ENCODE measurements at places on chromosomes 1 and 21.

- DNase-seq = no peak
Observed at GRCh38 chr1:203145321-203146041, 18.0 kb downstream of the ADORA1 start.

DNA sequence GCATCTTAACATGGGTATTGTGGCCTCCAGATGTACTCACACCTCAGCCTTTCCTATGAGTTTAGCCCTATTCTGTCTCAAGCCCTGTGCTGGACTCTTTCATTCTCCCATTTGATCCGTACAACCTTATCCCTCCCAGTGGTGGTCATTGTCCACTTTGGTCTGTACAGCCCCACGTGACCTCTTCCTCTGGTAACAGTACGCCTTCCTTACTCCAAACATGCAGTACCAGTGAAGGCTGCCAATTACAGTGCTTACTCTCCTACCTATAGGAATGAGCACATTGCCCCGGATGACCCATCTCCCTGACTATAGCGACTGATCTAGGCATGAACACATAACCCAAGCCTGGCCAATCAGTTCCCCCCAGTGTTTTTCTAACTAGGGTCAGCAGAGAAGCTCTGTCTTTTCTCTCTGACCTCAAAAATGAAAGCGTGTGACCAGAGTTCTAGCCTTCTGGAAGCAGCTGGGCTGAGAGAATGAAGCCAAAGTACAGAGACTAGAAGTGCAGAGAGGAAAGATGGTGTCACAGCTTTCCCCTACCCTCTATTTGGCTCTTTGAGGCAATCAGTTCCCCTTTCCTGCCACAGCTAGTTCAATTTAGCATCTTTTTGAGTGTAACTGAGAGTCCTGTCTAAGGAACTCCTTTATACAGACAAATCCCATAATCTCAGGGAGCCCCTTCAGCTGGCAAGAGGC, 9.9 kb upstream of the QSOX1 start:
- DNase-seq = no peak

DNA sequence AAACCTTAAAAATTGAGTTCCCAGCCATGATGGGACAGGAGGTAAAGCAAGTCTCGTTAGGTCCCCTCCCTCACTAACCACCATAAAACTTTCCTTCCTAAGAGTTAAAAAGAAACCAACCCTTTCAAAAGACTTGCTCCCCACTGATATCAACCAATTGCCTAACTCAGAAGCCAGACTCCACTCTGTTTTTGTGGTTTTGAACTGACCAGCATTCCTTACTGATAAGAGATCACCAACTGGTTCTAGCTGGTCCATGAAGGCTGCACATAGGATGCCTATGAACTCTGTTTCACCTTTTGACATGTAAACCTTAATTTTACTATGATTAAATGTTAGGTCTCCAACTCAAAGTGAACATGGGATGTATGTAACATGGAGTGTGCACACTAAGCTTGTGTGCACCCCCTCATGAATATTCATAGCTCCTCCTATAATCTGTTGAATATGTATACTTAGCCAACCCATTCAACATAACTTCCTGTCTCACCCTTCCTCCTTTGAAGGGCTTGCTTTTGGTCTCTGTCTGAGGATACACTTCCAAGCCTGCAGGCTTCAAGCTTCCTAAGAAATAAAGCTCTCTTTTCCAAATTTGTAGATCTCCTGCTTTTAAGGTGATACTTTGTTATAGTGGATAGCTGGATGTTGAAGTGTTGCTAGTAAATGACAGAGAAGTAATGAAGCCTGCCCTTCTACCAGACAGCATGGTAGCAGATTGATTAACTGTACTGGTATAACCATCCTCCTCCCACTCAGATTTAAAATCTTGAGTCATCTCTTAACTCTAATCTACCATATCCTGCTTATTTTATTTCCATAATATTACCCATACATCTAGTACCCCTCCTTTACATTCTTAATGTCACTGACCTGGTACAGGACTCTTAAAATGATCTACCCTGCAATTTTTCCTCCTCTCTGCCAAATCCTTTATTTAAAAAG, 95.6 kb downstream of the ZNF644 start:
- peak; percentile 47 for DNase-seq

- no peak for DNase-seq
Observed at GRCh38 chr1:48552420-48552819, 80.4 kb upstream of the SPATA6 start.

DNA sequence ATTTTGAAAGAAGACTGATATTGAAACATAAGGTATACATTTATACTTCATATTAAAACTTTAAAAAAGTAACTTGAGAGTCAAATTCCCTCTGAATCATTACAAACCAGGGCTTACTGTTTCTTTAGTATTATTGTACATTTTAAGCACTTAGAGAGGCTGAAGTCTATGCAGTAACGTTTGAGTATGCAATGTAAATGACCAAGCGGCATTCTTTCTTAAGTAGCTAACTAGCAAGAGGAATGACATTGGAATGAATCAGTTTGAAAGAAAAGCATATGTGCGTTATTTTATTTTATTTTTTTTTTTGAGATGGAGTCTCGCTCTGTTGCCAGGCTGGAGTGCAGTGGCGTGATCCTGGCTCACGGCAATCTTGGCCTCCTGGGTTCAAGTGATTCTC, 24.3 kb downstream of the WNT2B start:
- peak; percentile 92 for DNase-seq

DNA sequence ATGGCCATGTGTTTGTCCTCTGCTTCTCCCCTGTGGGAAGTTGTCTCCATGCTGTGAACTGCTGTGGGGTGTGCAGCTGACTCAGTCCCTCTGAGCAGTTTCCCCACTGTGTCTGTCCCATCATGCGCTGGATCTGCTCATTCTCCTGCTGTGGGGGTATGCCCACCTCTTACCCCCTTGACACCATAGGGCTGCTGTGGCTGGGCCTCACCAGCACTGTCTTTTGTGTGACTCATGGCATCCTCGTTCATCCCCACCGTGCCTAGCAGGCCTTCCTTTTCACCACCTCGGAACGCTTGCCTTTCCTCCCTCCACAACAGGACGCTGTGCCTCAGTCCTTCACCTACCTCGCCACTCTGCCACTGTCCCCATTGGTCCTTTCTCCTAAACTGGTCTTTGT, 27.3 kb downstream of the VANGL2 start:
- peak; percentile 39 for DNase-seq

- no peak for DNase-seq
Observed at GRCh38 chr1:46806196-46807020, 7.6 kb downstream of the CYP4B1 start.

- DNase-seq = peak; percentile 27
Observed at GRCh38 chr1:38991638-38992411, 749 bp downstream of the AKIRIN1 start.

DNA sequence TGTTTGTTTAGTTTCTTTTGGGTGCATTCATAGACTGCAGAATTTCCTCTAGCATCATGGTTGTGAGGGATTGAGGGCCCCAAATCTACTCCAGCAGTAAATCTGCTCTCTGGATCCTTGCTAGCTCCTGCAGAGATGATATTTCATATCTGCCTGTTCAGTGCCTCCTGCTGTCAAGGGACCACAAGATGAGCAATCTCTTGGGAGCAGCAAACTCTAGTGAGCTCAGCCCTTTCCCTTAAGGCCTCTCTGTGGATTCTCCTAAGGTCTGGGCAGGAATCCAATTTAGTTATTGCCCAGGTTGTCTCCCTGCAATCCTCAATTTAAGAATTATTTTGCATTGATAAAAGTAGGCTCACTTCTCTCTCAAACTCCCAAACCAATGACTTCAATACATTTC, 76.9 kb downstream of the RGS18 start:
- peak; percentile 35 for DNase-seq

DNA sequence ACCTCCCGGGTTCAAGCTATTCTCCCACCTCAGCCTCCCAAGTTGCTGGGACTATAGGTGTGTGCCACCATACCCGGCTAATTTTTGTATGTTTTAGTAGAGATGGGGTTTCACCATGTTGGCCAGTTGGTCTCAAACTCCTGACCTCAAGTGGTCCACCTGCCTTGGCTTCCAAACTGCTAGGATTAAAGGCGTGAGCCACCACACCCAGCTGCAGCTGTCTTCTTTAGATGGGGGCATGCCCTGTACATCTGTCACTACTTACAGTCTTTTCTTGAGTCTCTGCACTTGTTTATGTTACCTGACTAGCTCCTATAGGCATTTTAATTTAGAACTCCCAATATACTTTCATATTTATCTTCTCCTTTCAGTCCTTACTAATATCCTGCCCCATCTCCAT, 64.2 kb downstream of the SELENOF start:
- no peak for DNase-seq

- peak; percentile 65 for DNase-seq
Observed at GRCh38 chr21:21029164-21029563, 31.0 kb downstream of the NCAM2 start.

- no peak for DNase-seq
Observed at GRCh38 chr1:181918880-181919525, 142.5 kb downstream of the ZNF648 start.

GRCh38 chr1:155184835-155185782, 11.5 kb downstream of the TRIM46 start:
- no peak for DNase-seq

DNA sequence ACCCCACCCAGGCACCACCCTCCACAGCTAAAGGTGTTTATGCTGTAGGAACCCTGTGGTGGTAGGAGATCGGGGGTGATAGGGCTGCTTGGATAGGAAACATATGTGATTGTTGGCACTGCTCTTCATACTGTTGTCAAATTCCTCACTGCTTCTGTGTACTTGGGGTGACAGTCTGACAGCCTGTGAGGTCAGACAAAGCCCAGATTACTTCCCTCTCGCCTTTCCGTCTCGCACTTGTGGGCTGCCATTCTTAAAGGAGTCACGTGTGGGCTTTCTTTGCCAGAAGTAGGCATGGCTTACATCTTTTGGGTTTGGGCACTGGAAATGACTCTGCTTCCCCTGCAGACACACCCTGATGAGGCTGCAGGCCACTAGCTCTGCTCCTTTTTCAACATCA, 363.8 kb downstream of the DISC1 start:
- DNase-seq = peak; percentile 29

GRCh38 chr1:24964811-24965570, 34.9 kb upstream of the RUNX3 start:
- DNase-seq = peak; percentile 93

GRCh38 chr1:36253161-36253862, 29.1 kb downstream of the THRAP3 start:
- DNase-seq = peak; percentile 59

GRCh38 chr1:217614200-217614712, 16.6 kb downstream of the GPATCH2 start:
- DNase-seq = peak; percentile 7

DNA sequence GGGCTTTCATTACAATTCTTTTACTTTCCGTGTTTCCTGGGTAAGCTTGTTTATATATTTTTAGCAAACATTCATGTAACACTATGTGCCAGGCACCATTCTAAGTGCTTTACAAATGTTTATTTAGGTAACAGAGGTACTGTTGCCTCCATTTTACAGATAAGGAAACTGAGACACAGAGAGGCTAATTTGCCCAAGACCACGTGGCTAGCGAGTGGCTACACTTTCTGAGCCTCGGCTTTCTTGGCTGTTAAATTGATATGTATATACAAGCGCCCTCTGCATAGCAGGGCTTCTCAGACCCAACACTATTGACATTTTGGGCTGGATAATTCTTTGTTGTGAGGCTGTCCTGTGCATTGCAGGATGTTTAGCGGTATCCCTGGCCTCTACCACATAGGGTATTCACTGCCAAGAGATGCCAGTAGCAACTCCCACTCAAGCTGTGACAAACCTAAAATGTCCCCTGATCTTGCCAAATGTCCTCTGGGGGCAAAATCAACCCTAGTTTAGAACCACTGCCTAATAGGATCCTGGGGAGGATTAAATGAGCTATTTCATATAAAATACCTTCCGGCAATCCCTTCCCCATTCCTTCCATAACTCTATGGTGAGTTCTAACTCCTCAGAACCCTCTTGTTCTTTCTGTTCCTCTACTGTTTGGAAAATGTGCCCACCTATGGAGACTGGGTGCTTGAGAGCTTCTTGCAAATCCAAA, 17.2 kb upstream of the ID3 start:
- DNase-seq = peak; percentile 76

DNA sequence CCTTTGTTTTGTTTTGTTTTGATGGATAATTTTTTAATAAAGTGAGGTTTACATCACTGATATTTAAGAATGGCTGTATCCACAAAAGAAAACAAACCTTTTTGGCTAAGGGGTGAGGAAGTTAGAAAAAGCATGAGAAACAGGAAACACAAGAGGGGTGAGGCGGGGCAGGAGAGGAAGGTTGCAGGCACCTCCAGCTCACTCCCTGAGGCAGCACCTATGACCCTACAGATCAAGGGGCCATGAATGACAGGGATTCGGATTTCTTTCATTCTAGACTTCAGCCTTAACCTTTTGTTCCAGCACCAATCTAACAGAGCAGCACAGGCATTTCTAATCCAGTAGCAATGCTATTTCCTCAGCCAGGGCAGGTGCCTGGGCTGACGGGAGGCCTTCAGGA, 4.4 kb downstream of the CLCA4 start:
- no peak for DNase-seq

DNA sequence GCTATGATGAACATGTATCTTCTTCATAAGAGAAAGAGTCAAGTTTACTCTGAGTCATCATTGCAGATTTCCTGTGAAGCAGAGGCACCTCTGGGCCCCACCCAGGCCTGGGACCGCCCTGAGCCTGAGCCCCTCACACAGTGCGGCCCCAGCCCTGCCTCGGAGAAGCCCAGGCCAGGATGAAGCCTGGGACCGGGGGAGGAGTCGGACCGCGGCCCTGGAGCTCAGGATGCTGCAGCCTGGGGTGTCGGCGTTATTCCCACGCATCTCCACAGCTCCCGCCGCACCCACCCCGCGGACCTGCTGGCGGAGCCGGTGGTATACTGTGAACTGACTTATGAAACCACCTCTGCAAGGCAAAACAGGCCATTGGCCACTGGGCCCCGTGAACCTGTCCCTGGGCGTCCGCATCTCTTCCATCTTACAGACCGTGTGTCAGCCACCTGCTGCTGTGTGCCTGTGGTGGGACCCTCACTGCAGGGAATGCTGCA, 2.4 kb upstream of the COL6A1 start:
- peak; percentile 55 for DNase-seq

GRCh38 chr1:62285440-62285839, 33.8 kb downstream of the KANK4 start:
- DNase-seq = no peak

GRCh38 chr21:14773777-14774345, 227.7 kb upstream of the SAMSN1 start:
- DNase-seq = no peak

GRCh38 chr1:33573661-33574060, 101.2 kb downstream of the ZSCAN20 start:
- peak; percentile 34 for DNase-seq

DNA sequence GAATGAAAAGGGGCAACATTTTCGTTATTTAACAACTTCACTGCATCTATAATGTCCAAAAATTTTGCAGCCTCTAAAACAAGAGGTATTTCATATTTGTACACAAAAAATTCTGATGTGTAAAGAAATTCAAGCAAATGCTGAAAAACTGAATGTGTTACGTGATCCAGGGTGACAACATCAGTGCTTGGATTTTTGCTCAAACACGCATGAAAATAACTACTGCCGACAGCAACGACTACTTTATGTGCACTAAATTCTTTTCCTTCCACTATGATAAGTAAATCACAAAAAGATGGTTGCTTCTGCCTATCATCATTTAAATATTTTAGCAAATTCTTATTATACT, 53.4 kb upstream of the ASPM start:
- DNase-seq = no peak
